ENCODE measurements at places on chromosomes 6 and 20.

- DNase-seq, result no peak
These were observed 104.6 kb upstream of the GLP1R start for GRCh38 chr6:38943964-38944363.

GRCh38 chr6:102813489-102814275 lies 1420.2 kb downstream of the GRIK2 start:
- DNase-seq, result no peak

- no peak for DNase-seq
These were observed 427.3 kb downstream of the KIF16B start for GRCh38 chr20:16145919-16146318.

DNA sequence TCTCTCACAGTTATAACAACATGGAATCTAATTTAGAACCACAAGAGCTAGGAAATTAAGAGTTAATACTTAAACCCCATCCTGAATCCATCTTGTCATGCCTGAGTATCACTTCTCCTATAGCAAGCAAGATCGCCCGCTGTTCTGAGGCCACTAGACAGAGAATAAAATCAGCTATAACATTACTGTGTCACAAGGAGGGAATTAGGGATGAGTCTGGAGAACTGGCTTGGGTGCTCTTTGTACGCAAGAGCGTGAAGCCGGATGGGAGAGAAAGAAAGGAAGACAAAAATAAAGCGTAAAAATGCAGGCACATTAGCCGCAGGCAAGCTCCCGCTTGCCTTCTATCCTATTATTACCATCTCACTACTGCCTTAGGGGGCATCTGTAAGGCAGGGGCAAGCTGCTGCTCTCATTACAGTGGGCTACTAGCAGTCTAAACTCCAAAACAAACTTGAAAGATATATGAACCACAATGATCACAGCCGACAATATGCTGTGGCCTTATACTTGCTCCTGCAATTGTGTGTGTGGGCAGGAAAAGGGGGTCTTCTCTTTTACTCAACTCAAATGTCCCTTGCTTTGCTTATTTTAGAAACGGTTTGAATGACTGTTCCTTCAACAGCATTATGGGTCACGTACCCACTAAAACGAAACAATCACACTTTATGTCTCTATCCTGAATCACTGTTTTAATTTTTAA lies 81.9 kb downstream of the GJA10 start:
- no peak for DNase-seq
